ENCODE measurements at places on chromosomes 6 and 20. TPM values are rescaled to one million over a fixed set of nuclear protein-coding genes. Genes with fewer than 3 reads are reported as not detected.
A peak's percentile ranks its signal among the peaks of the same experiment; 100 is the strongest.

- H3K4me3 ChIP-seq: no peak overlapping the region
- H3K27ac ChIP-seq: no peak overlapping the region
- no peaks in the 10 kb centered on the region for H3K27me3 ChIP-seq
- H3K36me3 ChIP-seq: no peaks in the 10 kb centered on the region
- H3K4me1 ChIP-seq: no peaks in the 10 kb centered on the region
- DNase-seq: peak; percentile 15
Measured at GRCh38 chr6:134925800-134926199, 24.1 kb downstream of the ALDH8A1 start.

GRCh38 chr6:47419621-47420020, 58.0 kb upstream of the CD2AP start:
- no peak overlapping the region for H3K4me3 ChIP-seq
- H3K27me3 ChIP-seq: no peaks in the 10 kb centered on the region
- no peak overlapping the region for H3K27ac ChIP-seq
- H3K36me3 ChIP-seq: no peaks in the 10 kb centered on the region
- H3K4me1 ChIP-seq: peaks cover 13% of the 10 kb centered on the region

GRCh38 chr6:98539741-98540140, 294.6 kb upstream of the POU3F2 start:
- H3K27me3 ChIP-seq: no peaks in the 10 kb centered on the region
- H3K36me3 ChIP-seq: no peaks in the 10 kb centered on the region
- no peak overlapping the region for H3K27ac ChIP-seq
- no peak overlapping the region for H3K4me3 ChIP-seq

- no peak overlapping the region for H3K4me3 ChIP-seq
- no peak overlapping the region for H3K27ac ChIP-seq
- H3K36me3 ChIP-seq: no peaks in the 10 kb centered on the region
- H3K27me3 ChIP-seq: no peaks in the 10 kb centered on the region
- H3K4me1 ChIP-seq: no peaks in the 10 kb centered on the region
Measured at GRCh38 chr6:37889486-37889885, 70.0 kb downstream of the ZFAND3 start.

Gene KCNS1
- 0.15 TPM for total RNA-seq

Gene KIF3B
- 41.4 TPM for total RNA-seq

GRCh38 chr6:131231891-131232290, 96.6 kb downstream of the AKAP7 start:
- no peaks in the 10 kb centered on the region for H3K36me3 ChIP-seq
- H3K27ac ChIP-seq: no peak overlapping the region
- H3K4me1 ChIP-seq: no peaks in the 10 kb centered on the region
- H3K4me3 ChIP-seq: no peak overlapping the region
- H3K27me3 ChIP-seq: no peaks in the 10 kb centered on the region

Gene UFL1
- 19.3 TPM for total RNA-seq

DNA sequence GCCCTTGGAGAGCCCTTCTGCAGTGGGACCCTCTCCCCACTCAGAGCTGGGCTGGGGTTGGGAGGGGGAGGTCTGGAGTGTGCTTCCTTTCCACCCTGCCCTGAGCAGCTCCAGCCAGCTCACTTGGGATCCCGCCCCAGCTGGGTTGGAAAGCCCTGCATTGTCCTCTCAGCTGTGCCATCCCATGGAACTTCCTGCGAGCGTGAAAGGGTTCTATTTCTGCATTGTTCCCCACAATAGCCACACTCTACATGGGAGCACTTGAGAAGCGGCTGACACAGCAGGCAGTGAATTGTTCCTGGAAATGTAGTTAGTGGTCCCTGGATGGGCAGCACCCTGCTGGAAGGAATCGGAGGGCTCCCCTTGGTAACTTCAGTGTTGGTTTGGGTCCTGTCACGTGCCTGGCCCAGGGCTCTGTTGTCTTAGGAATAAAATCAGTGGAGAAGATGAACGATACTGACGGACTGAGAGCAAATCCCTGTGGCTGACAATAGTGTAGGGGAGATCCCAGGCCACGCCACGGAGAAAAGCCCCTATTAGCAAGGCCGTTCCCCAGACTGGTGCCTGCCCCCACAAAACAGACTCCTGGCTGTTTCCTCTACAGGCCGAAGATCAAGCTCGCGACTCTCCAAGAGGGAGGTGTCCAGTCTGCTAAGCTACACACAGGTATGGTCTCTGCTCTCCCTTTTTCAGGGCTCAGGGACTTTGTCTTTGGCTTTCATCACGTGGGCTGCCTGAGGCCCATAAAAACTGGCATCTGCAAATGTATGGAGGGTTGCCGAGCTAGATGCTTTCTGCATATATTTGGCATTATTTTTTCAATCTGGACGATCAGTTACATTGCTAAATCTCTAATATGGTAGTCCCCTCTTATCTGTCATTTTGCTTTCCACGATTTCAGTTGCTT, 18.8 kb downstream of the DNMT3B start:
- no peaks in the 10 kb centered on the region for H3K36me3 ChIP-seq
- no peak for DNase-seq

DNA sequence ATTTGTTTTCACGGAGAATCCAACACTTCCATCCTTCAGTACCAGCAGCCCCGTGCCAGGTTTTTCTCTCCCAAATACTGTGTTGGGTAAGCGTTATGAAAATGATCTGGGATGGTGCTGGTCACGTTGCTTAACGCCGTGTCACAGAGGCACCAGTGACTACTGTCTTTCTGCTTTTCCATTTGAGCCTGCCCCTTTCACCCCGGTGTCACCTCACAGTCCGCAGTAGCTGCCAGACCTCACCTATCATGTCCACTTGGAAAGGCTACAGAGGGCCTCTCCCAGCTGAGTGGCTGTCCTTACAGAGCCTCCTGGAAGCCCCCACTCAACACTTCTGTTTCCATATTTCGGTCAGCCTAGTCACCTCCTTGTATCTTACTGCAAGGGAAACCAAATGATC, 176.5 kb upstream of the ARID1B start:
- H3K4me3 ChIP-seq: no peak overlapping the region
- H3K36me3 ChIP-seq: no peaks in the 10 kb centered on the region
- no peak overlapping the region for H3K27ac ChIP-seq

Gene RXRB
- total RNA-seq: 51.5 TPM

GRCh38 chr6:108563292-108563691, 2.6 kb downstream of the FOXO3 start:
- peaks cover 23% of the 10 kb centered on the region for H3K36me3 ChIP-seq
- peak overlapping the region; percentile 84 for H3K27ac ChIP-seq
- DNase-seq: no peak

GRCh38 chr6:15588971-15589634, 73.7 kb downstream of the DTNBP1 start:
- H3K4me3 ChIP-seq: no peak overlapping the region
- H3K27me3 ChIP-seq: no peaks in the 10 kb centered on the region
- no peaks in the 10 kb centered on the region for H3K36me3 ChIP-seq
- no peak for DNase-seq
- no peak overlapping the region for H3K27ac ChIP-seq
- no peaks in the 10 kb centered on the region for H3K4me1 ChIP-seq

Gene DZANK1
- total RNA-seq: 4.4 TPM

DNA sequence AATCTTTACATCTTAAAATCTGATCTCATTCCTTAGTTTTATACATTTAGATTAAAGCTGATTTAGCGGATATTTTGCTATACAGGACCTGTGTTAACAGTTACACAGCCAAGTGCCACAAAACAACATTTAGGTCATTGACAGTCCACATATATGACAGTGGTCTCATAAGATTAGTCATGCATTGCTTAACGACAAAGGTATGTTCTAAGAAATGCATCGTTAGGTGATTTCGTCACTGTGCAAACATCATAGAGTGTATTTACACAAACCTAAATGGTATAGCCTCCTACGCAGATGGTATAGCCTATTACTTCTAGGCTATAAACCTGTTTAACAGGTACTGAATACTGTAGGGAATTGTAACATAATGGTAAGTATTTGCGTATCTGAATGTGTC, 21.6 kb downstream of the ADGRG6 start:
- H3K4me1 ChIP-seq: peaks cover 32% of the 10 kb centered on the region
- no peaks in the 10 kb centered on the region for H3K27me3 ChIP-seq
- peak overlapping the region; percentile 85 for H3K27ac ChIP-seq
- H3K36me3 ChIP-seq: 0 out of 2 replicates have a peak, but pooled peaks cover 3% of the 10 kb centered on the region

DNA sequence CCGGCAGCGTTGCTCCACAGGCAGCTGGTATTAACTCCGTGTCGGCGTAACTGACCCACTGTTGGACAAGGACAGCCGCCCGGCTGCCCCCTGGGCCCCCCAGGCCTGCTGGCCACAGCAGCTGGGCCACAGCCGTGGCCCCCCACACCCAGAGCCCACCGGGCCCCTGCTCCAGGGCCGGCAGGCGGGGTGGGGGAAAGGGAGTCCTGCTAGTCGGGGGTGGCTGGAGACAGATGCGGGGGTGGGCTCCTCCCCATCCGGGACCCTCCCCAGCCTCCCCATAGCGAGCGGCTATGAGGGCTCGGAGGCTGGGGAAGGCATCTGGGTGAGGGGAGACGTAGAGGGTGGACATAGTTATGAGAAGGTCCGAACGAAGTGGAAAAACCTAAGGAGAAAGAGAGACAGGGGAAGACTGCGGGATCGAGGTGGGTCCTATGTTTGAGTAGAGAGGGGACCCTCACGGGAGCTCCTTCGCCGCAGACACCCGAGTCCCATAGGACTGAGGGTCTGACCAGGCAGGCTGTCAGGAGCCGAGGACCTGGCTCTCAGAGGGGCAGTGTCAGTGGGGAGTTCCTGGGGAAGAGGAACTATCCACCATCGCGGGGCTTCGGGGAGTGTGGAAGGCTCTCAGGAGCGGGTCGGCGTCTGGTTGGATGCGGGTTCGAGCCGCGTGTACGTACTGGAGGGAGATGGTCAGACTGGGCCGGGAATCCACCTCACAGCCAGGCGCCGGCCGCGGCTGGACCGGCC, 511 bp downstream of the VARS1 start:
- DNase-seq: no peak
- H3K36me3 ChIP-seq: peaks cover 7% of the 10 kb centered on the region
- H3K27ac ChIP-seq: peak overlapping the region; percentile 78
- peaks cover 28% of the 10 kb centered on the region for H3K4me1 ChIP-seq

DNA sequence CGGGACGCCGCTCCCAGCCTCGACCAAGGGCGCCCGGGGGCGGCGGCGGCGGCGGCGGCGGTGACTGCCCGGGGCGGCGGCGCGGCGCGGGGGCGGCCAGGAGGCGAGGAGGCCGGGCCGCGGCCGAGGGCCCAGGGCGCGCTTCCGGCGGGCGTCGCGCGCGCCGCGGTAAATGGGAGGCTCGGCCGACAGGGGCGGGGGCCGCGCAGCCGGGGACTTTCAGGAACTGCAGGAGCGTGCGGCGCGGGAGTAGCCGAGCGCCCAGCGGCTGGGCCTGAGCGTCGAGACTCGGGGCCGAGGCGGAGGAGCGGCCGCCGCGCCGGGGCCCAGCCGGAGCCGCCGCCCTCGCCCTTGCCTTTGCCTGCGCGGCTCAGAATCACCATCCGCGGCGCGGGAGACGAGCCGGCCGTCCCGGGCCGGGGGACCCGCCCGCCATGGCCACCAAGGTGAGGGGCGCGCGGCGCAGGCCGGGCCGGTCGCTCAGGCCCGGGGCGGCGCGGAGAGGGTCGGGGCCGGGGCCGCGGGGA, at the start of gene SNX9:
Gene SNX9 (plus strand): TSS at position 246 of the 527 bp plus-strand sequence. CDS start 189 bp downstream, at position 435.
- DNase-seq: no peak
- peak within 1 kb of the TSS; percentile 70 for H3K27ac ChIP-seq
- peak within 1 kb of the TSS; percentile 82 for H3K4me3 ChIP-seq

DNA sequence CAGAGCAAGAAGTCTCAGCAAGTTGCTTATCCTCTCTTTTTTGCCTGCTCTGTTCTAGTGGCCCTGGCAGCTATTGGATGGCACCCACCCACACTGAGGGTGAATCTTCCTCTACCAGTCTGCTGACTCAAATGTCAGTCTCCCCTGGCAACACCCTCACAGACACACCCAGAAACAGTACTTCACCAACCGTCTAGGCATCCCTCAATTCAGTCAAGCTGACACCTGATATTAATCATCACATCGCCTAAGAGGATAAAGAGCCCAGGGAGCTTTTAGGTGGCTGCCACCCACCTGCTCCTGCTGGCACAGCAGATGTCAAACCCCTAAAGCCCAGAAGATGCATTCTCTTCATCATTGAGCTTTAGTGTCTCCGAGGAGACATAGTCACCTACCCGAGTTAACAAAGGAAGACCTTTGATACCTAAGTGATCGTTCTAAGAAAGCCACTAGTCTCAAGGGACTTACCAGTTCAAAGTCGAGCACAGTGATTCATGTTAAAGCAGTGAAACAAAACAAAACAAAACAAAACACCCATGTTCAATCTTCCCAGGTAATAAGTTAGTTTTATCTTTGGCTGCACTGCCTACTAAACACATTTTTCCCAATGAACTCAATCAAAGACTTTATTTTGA, 97.7 kb upstream of the KCNQ5 start:
- H3K4me1 ChIP-seq: no peaks in the 10 kb centered on the region
- no peak overlapping the region for H3K4me3 ChIP-seq
- H3K27me3 ChIP-seq: no peaks in the 10 kb centered on the region
- H3K27ac ChIP-seq: no peak overlapping the region
- no peaks in the 10 kb centered on the region for H3K36me3 ChIP-seq

Gene VSTM2L
- total RNA-seq: 2.3 TPM

DNA sequence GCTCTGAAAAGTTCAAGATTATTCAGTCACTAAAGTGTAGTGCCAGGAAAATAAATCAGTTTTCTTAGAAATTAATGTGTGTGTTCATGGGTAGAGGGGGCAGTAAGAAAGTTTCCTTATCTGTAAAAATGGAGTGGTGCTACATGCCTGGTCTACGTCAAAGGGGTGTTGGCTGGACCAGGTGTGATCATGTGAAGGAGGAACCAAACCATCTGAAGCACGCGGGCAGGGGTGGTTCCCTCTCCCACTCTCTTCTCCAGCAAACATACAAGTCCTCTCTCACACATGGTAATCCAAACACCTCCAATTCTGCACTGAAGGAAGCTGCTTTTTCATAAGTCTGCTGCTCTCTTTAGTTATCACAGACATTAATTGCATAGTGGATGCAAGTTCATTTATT, 63.1 kb downstream of the CLIC5 start:
- H3K36me3 ChIP-seq: no peaks in the 10 kb centered on the region
- peaks cover 11% of the 10 kb centered on the region for H3K4me1 ChIP-seq
- DNase-seq: no peak
- no peak overlapping the region for H3K4me3 ChIP-seq

Gene TRAM2
- 40.9 TPM for total RNA-seq

- no peak overlapping the region for H3K27ac ChIP-seq
- peaks cover 3% of the 10 kb centered on the region for H3K4me1 ChIP-seq
- no peaks in the 10 kb centered on the region for H3K36me3 ChIP-seq
- DNase-seq: no peak
Measured at GRCh38 chr20:46013829-46014516, 5.3 kb downstream of the MMP9 start.

DNA sequence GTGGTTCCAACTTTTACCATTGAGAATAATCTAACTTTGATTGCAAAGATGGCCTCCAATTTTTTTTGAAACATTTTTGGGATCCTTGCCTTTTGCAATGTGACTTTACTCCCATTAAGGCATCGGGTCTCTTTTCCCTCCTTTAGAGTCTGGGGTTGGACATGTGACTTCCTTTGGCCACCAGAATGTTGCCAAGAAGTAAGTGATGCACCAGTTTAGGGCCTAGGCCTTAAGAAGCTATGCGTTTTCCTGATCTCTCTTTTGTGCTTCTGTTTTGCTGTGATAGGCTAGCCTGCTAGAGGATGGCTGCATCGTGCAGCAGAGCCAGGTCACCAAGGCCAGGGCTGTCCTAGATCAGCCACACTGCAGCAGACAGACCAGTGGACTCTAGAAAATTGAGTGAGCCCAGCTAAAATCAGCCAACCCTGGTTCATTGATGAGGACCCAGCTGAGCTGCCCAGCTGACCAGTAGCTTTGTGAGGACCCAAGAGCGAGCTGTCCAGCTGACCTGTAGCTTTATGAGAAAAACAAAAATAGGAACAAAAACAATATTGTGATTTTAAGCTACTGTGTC, 594.0 kb upstream of the JAG1 start:
- peaks cover 21% of the 10 kb centered on the region for H3K4me1 ChIP-seq
- no peaks in the 10 kb centered on the region for H3K27me3 ChIP-seq
- H3K4me3 ChIP-seq: no peak overlapping the region
- H3K36me3 ChIP-seq: no peaks in the 10 kb centered on the region

Measured in PC-9 (cell line).